ENCODE measurements at places on chromosomes 7 and 10.

GRCh38 chr7:150332852-150333635 is 8.4 kb downstream of the RARRES2 start:
- peaks cover 17% of the 10 kb centered on the region for H3K36me3 ChIP-seq
- no peak for DNase-seq
- H3K27me3 ChIP-seq: no peaks in the 10 kb centered on the region
- peaks cover 10% of the 10 kb centered on the region for H3K4me1 ChIP-seq
- no peak overlapping the region for H3K27ac ChIP-seq

- H3K36me3 ChIP-seq: peaks cover 7% of the 10 kb centered on the region
- no peak for DNase-seq
- no peak overlapping the region for H3K4me3 ChIP-seq
- no peak overlapping the region for H3K27ac ChIP-seq
- no peaks in the 10 kb centered on the region for H3K27me3 ChIP-seq
- no peaks in the 10 kb centered on the region for H3K4me1 ChIP-seq
Measured at GRCh38 chr10:132733926-132734325, 52.0 kb downstream of the NKX6-2 start.

- H3K36me3 ChIP-seq: no peaks in the 10 kb centered on the region
- no peaks in the 10 kb centered on the region for H3K4me1 ChIP-seq
- no peak overlapping the region for H3K4me3 ChIP-seq
- H3K27ac ChIP-seq: no peak overlapping the region
Measured at GRCh38 chr7:69246758-69247157, 351.5 kb upstream of the AUTS2 start.

DNA sequence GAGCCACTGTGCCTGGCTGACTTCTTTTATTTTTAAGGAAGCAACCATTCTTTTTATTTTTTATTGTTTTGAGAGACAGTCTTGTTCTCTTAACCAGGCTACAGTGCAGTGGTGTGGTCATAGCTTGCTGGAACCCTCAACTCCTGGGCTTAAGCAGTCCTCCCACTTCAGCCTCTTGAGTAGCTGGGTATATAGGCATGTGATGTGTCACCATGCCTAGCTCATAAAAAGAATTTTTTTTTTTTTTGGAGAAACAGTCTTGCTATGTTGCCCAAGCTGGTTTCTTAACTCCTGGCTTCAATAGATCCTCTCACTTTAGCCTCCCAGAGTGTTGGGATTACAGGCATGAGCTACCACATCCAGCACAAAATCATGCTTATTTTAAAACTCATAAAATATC is 5.8 kb downstream of the MCU start:
- H3K4me3 ChIP-seq: no peak overlapping the region
- H3K36me3 ChIP-seq: no peaks in the 10 kb centered on the region
- no peak for DNase-seq
- peaks cover 32% of the 10 kb centered on the region for H3K4me1 ChIP-seq
- no peaks in the 10 kb centered on the region for H3K27me3 ChIP-seq

DNA sequence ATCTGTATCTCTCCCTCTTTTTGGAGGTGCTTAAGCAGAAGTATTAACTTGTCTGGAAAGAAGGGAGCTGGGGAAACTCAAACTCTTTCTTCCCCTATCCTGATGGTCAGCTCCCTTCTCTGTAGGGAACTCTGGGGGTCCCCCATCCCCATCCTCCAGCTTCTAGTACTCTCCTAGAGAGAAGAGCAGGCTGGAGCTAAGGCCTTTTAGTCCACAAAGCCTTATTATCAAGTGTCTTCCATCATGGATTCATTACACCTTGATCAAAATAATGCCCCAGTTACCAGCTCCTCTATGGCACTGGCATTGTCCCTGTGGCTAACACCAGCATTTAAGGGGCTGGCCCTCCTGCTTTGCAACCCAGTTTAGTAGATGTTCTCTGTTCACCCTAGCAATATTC is 35.7 kb downstream of the CADPS2 start:
- no peak overlapping the region for H3K27ac ChIP-seq
- no peaks in the 10 kb centered on the region for H3K27me3 ChIP-seq
- no peak for DNase-seq

- H3K4me1 ChIP-seq: no peaks in the 10 kb centered on the region
- H3K36me3 ChIP-seq: no peaks in the 10 kb centered on the region
- no peak for DNase-seq
Measured at GRCh38 chr7:125670926-125671572, 741.4 kb upstream of the POT1 start.

GRCh38 chr10:11986593-11987216 is 55.9 kb downstream of the UPF2 start:
- H3K27ac ChIP-seq: no peak overlapping the region
- H3K27me3 ChIP-seq: no peaks in the 10 kb centered on the region
- H3K4me3 ChIP-seq: no peak overlapping the region
- peaks cover 21% of the 10 kb centered on the region for H3K36me3 ChIP-seq
- DNase-seq: peak; percentile 73
- no peaks in the 10 kb centered on the region for H3K4me1 ChIP-seq

GRCh38 chr7:117839507-117839906 is 33.7 kb downstream of the CTTNBP2 start:
- H3K27me3 ChIP-seq: no peaks in the 10 kb centered on the region
- no peak overlapping the region for H3K27ac ChIP-seq
- H3K36me3 ChIP-seq: no peaks in the 10 kb centered on the region
- H3K4me3 ChIP-seq: no peak overlapping the region
- no peak for DNase-seq

DNA sequence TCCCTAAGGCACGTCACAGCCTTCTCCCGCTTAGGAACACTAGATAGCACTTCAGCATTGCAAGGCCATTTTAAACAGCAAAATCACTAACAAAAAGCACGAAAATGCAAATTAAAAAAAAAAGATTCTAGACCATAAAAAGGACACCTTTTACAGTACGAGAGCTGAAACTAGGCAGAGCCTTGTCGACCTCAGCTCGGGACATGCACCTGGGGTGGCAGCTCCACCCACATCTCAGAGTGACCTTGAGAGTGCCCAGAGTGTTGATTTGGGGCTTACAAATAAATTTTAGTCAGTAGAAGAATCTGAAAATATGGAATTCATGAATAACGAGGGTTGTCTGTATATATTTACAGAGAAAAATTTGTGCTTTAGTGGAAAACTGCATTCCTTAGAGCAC is 1.1 kb downstream of the MRPS24 start:
- no peak overlapping the region for H3K27ac ChIP-seq
- no peak for DNase-seq
- H3K27me3 ChIP-seq: no peaks in the 10 kb centered on the region
- H3K4me1 ChIP-seq: peaks cover 16% of the 10 kb centered on the region
- H3K4me3 ChIP-seq: peak overlapping the region; percentile 72

DNA sequence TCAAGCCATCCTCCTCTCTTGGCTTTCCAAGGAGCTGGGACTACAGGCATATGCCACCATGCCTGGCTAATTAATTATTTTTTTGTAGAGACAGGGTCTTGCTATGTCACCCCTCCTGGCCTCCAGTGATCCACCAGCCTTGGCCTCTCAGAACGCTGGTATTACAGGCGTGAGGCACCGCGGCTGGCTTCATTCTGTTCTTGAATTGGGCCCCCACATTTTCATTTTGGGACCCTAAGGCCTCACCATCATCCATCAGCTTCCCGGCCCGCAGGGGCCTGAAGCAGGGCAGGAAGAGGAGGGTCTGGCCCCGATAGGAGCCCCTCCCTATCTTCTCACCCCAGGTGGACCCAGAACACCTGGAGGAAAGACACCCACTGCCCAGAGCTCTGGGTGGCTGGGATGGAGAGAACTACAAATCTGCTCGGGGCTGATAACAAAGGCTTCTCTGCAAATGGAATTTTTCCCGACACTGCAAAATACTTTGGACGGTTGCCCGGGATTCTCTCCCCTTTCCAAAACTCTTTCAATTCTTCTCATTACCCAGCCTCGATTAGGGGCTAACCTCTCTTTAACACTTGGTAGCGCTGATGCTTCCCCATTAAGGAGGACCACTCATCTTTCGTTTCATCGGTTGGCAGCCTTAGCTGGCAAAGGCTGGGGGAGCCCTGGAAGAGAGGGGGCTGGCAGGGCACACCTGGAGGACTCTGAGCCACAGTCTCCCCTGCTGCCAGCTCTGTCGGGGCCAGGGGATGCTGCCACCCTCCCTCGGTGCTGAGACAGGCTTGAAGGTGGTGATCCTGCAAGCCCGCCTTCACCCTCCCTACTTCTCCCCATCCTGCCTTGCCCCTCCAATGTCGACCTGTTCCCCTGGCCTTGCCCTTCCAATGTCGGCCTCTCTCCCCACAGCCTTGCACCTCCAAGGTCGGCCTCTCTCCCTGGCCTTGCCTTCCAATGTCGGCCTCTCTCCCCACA is 81.0 kb upstream of the GNA12 start:
- no peak overlapping the region for H3K4me3 ChIP-seq
- no peaks in the 10 kb centered on the region for H3K36me3 ChIP-seq
- no peaks in the 10 kb centered on the region for H3K27me3 ChIP-seq
- no peak overlapping the region for H3K27ac ChIP-seq

DNA sequence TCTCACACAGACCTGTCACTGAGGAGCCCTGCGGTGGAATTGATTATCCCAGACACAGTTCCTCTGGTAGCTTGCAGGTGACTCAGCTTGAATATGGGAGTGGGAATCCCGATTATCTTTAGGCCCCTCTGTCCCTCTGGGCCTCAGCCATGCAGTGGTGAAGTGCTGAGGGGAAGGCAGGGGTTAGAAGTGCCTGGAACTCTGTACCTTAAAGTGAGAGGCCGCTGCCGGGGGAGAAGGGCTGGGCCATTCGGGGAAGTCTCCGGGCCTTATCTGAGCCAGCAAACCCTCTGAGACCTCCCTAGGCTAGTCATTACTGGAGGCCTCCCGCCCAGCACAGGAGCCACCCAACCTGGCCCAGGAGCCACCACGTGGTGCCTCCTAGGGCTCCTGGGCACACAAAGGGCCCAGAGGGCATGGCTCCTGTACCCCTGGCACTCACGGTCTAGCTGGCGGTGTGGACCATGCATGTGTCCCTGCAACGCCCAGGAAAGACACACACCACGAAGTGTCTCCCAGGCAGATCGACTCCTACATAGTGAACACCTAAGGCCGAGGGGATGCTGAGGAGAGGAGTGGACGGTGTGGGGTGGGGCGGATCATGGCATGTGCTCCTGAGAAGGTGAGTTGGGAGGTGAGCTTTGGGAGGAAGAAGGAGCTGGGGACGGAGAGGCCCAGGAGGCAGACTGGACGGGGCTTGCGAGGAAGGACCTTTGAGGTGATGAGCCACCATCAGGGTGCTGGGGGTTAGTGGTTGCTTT is 56.2 kb downstream of the HK1 start:
- DNase-seq: no peak
- no peaks in the 10 kb centered on the region for H3K27me3 ChIP-seq
- H3K36me3 ChIP-seq: no peaks in the 10 kb centered on the region
- H3K4me1 ChIP-seq: peaks cover 84% of the 10 kb centered on the region
- no peak overlapping the region for H3K4me3 ChIP-seq
- peak overlapping the region; percentile 68 for H3K27ac ChIP-seq

- peaks cover 10% of the 10 kb centered on the region for H3K4me1 ChIP-seq
- no peaks in the 10 kb centered on the region for H3K27me3 ChIP-seq
- no peak for DNase-seq
- H3K4me3 ChIP-seq: no peak overlapping the region
- H3K36me3 ChIP-seq: no peaks in the 10 kb centered on the region
Measured at GRCh38 chr10:75375838-75376237, 25.7 kb downstream of the ZNF503 start.

DNA sequence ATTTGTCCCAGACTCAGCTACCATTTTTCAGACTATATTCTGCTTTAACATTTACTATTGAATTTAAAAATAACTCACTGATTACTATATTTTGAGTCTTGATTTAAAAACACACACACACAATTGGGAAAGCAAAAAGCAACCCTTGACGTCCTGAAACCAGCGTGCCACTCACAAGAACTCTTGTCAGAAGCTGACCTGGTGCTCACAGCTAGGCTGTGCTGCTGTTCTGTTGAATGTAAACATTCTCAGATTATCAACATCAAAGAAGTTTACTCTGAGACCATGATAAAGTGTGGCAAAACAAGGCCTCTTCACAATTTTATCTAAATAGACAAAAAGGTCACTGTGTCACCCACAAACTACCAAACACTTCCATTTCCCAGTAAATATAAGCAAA is 62.6 kb upstream of the CACNA2D1 start:
- H3K36me3 ChIP-seq: no peaks in the 10 kb centered on the region
- no peak overlapping the region for H3K27ac ChIP-seq
- no peak for DNase-seq
- no peaks in the 10 kb centered on the region for H3K27me3 ChIP-seq
- H3K4me1 ChIP-seq: no peaks in the 10 kb centered on the region

GRCh38 chr7:50304129-50304910 is at the start of gene IKZF1:
Gene IKZF1, plus strand, starts transcription at chr7:50304716. Its CDS starts 14,346 bp downstream, at chr7:50319062.
- H3K27ac ChIP-seq: peak within 1 kb of the TSS; percentile 78
- peaks cover 22% of the 10 kb centered on the region for H3K27me3 ChIP-seq
- H3K4me3 ChIP-seq: peak within 1 kb of the TSS; percentile 53
- H3K4me1 ChIP-seq: peaks cover 4% of the 10 kb centered on the region
- DNase-seq: peak; percentile 90

- no peak for DNase-seq
- H3K36me3 ChIP-seq: peaks cover 37% of the 10 kb centered on the region
Measured at GRCh38 chr7:105662998-105663397, 81.7 kb upstream of the EFCAB10 start.

- no peaks in the 10 kb centered on the region for H3K4me1 ChIP-seq
- H3K36me3 ChIP-seq: no peaks in the 10 kb centered on the region
- DNase-seq: no peak
Measured at GRCh38 chr7:46979439-46979838, 602.5 kb downstream of the TNS3 start.

- no peaks in the 10 kb centered on the region for H3K36me3 ChIP-seq
- DNase-seq: no peak
- H3K4me3 ChIP-seq: no peak overlapping the region
- H3K27ac ChIP-seq: no peak overlapping the region
Measured at GRCh38 chr7:123944395-123944794, 19.4 kb downstream of the SPAM1 start.

DNA sequence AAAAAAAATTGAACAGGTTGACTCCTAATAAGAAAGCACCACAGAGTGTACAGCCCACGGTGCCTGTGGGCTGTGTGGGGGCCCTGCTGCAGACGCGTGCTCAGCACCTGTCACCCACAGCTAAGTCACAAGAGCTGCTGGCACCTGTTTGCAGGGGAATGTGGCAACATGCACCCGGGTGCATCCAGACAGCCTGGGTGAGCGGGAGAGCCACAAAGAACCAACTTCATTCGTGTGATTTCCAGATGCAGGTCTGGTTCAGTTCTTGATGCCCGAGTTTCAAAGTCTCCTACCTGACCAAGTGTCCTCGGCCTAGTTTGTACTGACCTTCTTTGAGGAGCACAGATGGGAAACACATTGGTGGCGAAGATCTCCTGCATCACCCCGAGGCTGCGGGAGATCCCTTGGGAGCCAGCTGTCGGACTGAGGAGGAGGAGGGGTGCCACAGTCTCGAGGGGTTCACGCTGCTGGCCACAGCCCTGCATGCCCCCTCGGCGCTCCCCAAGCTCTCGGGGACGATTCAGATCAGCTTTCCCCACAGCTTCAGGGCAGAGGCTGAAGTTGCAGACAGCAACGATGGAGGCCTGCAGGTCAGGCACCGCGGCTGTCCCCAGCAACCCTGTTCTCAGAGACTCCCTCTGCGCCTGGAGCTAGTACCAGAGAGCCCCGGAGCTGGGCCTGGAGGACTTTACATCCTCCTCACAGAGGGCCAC is 35.3 kb downstream of the AMZ1 start:
- H3K4me1 ChIP-seq: peaks cover 3% of the 10 kb centered on the region
- H3K36me3 ChIP-seq: peaks cover 21% of the 10 kb centered on the region
- no peak overlapping the region for H3K27ac ChIP-seq
- peak; percentile 57 for DNase-seq
- H3K4me3 ChIP-seq: no peak overlapping the region
- H3K27me3 ChIP-seq: no peaks in the 10 kb centered on the region
